Left lung (tissue), 14 donors: ENCODE measurements at places on chromosomes 5 and 9. TPM values are rescaled to one million over a fixed set of nuclear protein-coding genes. Genes with fewer than 3 reads are reported as not detected.

GRCh38 chr5:71807909-71808308 is 88.8 kb downstream of the CARTPT start:
- DNase-seq, result no peak

- DNase-seq, result peak; percentile 66
Measured at GRCh38 chr9:114908104-114908622, 22.2 kb downstream of the TNFSF8 start.

- no peak for DNase-seq
Measured at GRCh38 chr5:97124335-97124734, 18.1 kb downstream of the LIX1 start.

DNA sequence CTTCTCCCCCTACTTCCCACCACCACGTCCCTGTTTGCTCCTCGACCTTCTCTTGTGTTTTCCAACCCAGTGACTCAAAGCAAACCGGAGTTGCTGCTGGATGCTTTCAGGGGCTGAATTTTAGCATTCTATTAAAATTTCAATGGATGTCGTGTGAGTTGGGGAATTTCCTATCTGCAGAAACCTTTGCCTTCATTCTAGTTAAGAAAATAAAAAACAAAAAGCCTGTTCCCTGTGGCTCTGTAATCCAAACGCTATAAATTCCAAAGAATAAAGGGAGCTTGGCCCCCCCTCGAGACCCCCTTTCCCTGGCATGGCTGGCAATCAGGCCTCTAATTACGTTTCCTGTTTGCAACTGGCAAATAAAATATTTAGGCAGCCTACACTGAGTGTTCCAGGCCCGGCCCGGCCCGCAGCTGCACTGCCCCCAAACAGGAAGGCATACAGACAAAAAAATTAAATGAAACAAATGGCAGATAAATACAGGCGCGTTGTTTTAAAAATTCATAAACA is 139.4 kb upstream of the PPP1R26 start:
- peak; percentile 49 for DNase-seq

Gene SHLD3
- 4.0 TPM for polyA plus RNA-seq
